ENCODE measurements at places on chromosomes 5 and 9.

- DNase-seq = no peak
Observed at GRCh38 chr5:61423487-61424145, 91.6 kb downstream of the ZSWIM6 start.

GRCh38 chr5:59732301-59732700 is 161.2 kb downstream of the PDE4D start:
- DNase-seq = no peak

DNA sequence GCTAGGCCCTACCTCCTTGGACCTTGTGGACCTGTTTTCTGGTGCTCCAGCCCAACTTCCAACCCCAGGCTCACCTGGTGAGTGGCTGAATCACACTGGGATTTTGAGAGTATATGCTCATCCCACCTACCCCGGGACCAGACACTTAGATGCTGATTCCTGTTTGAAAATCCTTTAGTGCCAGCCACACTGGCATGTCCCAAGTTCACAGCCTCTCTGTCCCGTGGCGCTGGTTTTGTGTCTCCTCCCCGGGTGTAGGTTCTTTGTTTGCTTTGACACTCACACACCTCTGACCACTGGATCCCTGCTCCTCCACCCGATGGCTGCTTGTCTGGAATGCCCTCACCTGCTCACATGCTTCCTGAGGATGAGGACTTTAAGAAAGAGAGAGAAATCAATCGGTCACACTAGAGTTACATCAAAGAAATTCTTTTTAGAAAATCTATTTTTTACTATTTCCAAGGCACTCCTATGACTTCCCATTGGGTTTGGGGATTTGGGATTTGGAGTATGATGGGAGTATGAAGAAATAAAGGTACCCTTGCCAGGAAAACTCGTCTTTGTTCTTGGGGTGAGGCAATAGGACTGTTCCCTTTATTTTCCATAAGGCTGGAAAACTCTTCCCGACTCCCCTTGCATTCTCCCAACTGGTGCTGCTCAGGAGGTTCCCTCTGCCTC is 7.3 kb upstream of the SLC25A48 start:
- DNase-seq = no peak

DNA sequence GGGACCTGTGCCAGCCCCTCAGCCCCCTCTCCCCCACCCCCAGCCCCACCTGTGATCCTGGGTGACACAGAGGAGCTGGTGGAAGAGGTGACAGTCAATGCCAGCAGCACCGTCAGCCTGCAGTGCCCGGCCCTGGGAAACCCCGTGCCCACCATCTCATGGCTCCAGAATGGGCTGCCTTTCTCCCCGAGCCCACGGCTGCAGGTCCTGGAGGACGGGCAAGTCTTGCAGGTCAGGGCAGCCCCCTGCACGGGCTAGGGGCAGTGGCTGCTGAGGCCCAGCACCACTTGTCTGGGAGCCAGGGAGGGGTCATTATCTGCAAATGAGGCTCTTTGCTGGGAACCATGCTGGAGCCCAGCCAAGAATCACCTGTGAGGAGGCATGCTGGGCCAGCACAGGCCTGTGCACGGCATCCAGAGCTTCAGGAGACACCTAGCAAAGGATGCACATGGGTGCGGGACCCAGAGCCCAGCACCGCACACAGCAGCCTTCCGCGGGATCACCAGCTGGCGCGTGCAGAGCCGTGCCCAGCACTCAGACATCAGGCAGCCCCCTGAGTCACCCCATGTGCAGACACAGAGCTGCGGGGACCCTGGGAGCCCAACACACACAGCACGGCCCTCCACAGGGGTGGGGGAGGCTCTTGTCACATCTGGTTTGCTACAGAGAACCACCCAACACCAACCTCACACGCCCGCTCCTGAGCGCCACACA is 62.0 kb upstream of the ASS1 start:
- DNase-seq = no peak

GRCh38 chr5:172932313-172933017 is 26.8 kb upstream of the RPL26L1 start:
- DNase-seq = peak; percentile 34

DNA sequence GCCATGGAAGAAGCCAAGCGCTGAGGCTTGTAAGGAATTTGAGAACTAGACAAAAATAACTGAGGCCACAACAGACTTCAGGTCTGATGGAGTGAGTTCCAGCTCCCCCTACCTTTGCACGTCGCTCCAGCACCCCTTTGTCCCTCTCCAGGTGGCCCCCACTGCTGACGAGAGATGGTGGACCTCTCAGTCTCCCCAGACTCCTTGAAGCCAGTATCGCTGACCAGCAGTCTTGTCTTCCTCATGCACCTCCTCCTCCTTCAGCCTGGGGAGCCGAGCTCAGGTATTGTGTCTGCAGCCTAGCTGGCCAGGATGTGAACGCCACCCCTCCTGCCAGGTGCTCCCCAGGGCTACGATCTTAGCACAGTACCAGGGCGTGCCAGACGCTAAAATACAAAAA is 5.2 kb downstream of the BTNL9 start:
- DNase-seq = no peak

DNA sequence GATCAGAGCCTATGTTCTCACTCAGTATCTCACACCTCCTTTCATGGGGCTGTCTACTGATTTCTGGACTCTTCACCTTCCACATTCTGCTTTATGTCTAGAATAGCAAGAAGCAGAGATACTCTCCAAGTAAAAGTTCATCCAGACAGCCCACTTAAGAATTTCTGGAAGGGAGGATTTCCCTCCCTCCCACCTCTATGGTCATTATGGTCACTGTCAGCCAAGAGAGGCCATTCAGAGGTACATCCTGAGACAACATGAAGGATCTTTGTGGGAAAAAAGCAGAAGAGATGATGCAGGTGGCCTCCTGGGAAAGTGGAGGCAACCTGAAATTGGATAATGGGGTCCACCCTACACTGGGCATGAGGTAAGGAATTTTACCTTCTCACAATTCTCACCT is 179.5 kb upstream of the ZNF462 start:
- no peak for DNase-seq

- no peak for DNase-seq
Observed at GRCh38 chr5:65262649-65263059, 219.1 kb downstream of the ADAMTS6 start.

All from amygdala (tissue), 56 donors.